A549 treated with Hydrocortisone at 1 μM for 4 hours (cell line): ENCODE measurements at places on chromosomes 1 and 21. TPM values are rescaled to one million over a fixed set of nuclear protein-coding genes. Genes with fewer than 3 reads are reported as not detected.

Gene SH2D5
- 12.1 to 17.9 TPM (median 15.3 TPM) in 5 replicates for total RNA-seq

Gene HTR6
- total RNA-seq, result 0.10 to 0.18 TPM (median 0.12 TPM) in 5 replicates

Gene REN
- total RNA-seq, result 0.07 to 0.09 TPM in 2 of 5 replicates, not detected in the others

Gene OLFM3
- not detected in 5 replicates for total RNA-seq

Gene RHBDL2
- total RNA-seq, result 1.7 to 2.3 TPM (median 2.1 TPM) in 5 replicates

Gene TSPEAR
- total RNA-seq, result not detected in 5 replicates

Gene ZNF683
- total RNA-seq, result not detected in 5 replicates

Gene LYPD8
- 0.10 to 0.20 TPM (median 0.16 TPM) in 4 of 5 replicates, not detected in the other for total RNA-seq

Gene LRRIQ3
- 0.54 to 0.82 TPM (median 0.74 TPM) in 5 replicates for total RNA-seq

Gene HAO2
- total RNA-seq, result 0.05 TPM in 1 of 5 replicates, not detected in the others

Gene RHOC
- total RNA-seq, result 349 to 385 TPM (median 354 TPM) in 5 replicates

Gene ATF6
- total RNA-seq, result 13.5 to 16.6 TPM (median 14.5 TPM) in 5 replicates

Gene MTMR11
- total RNA-seq, result 6.3 to 8.1 TPM (median 7.2 TPM) in 5 replicates

Gene DVL1
- 50.0 to 68.0 TPM (median 63.0 TPM) in 5 replicates for total RNA-seq

Gene OR2G6
- not detected in 5 replicates for total RNA-seq

Gene CLDN17
- not detected in 5 replicates for total RNA-seq

Gene TMEM201
- total RNA-seq, result 12.3 to 13.7 TPM (median 12.9 TPM) in 5 replicates

Gene FCMR
- 3.4 to 7.7 TPM (median 5.1 TPM) in 5 replicates for total RNA-seq

Gene APP
- total RNA-seq, result 257 to 344 TPM (median 285 TPM) in 5 replicates

Gene OR2L3
- total RNA-seq, result not detected in 5 replicates

Gene ARHGEF11
- 16.0 to 18.6 TPM (median 17.6 TPM) in 5 replicates for total RNA-seq

Gene HES4
- 15.6 to 64.4 TPM (median 55.7 TPM) in 5 replicates for total RNA-seq

Gene CDK11B
- 24.0 to 27.3 TPM (median 24.7 TPM) in 5 replicates for total RNA-seq

Gene TNNI3K
- total RNA-seq, result 0.18 TPM in 1 of 5 replicates, not detected in the others

Gene OR10Z1
- total RNA-seq, result not detected in 5 replicates

Gene TEX38
- total RNA-seq, result 0.16 TPM in 1 of 5 replicates, not detected in the others

Gene KCNJ15
- 0.03 to 0.21 TPM in 2 of 5 replicates, not detected in the others for total RNA-seq

Gene SLC25A34
- total RNA-seq, result 0.07 to 0.42 TPM (median 0.24 TPM) in 5 replicates

Gene NBPF26
- 3.5 to 11.3 TPM (median 5.0 TPM) in 5 replicates for total RNA-seq

Gene TCP10L
- 0.47 to 1.2 TPM (median 0.86 TPM) in 5 replicates for total RNA-seq

Gene HSD3B1
- not detected in 5 replicates for total RNA-seq

Gene RBM11
- not detected in 5 replicates for total RNA-seq
